Muscle of arm (tissue), 14 donors: ENCODE measurements at places on chromosomes 7 and 10. TPM values are rescaled to one million over a fixed set of nuclear protein-coding genes. Genes with fewer than 3 reads are reported as not detected.

Gene TDRD1
- polyA plus RNA-seq = not detected

Gene METTL27
- not detected for polyA plus RNA-seq

Gene OR2A5
- polyA plus RNA-seq = not detected

Gene DNAH11
- not detected for polyA plus RNA-seq

Gene CALML3
- 0.35 TPM for polyA plus RNA-seq

Gene MUC12
- polyA plus RNA-seq = 1.0 TPM

Gene MOGAT3
- 0.15 TPM for polyA plus RNA-seq

Gene SYT15B
- 0.66 TPM for polyA plus RNA-seq

Gene CYP3A4
- 0.08 TPM for polyA plus RNA-seq

Gene SHOC2
- 37.7 TPM for polyA plus RNA-seq

Gene CYP2E1
- polyA plus RNA-seq = not detected

Gene EVX1
- polyA plus RNA-seq = not detected

Gene NYAP1
- polyA plus RNA-seq = 1.2 TPM

Gene GNA12
- polyA plus RNA-seq = 28.1 TPM

Gene TAS2R41
- polyA plus RNA-seq = not detected

DNA sequence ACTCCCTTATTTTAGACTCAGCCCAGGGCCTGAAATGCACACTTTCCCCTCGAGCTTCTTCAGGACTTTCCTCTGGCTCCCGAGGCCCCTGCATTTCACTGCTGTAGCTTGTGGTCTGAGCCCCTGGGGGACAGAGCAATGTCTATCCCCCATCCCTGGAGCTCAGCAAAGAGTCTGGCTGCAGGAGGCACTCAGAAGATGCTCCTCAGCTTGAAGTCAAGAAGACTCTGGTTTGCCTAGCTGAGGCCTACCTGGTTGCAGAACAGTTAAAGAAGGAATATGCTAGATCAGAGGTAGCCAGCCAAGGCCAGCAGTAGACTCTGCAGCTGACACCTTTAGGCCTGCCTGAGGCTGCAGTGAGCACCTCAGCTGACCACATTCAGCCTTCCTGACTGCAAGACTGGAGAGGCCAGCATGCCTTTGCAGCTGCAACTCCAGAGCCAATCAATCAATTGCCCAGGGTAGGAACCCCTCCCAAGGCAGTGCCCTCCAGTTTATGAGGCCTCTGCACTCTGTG is 36.9 kb upstream of the IKZF1 start:
- no peak for DNase-seq

GRCh38 chr10:88281592-88282347 is 301.3 kb downstream of the RNLS start:
- no peak for DNase-seq

- DNase-seq = no peak
Measured at GRCh38 chr10:129331207-129331838, 135.7 kb upstream of the MGMT start.

DNA sequence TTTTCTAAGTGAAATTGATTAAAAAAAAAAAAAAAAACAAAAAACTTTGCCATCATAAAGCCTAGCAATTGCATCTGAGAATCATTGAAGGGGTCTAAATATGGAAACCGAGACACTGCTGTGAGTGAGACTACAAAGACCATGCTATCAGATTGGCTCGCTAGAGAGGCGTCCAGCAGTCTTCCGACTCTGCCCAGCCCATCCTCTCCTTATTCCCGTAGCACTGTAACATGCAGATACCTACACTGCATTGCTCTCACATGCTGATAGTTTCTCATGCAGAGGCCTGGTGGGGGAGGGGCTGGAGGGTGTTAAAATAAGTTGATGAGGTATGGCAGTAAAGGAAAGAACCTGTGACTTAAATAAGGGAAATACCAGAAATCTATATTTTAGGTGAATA is 130.7 kb downstream of the NRF1 start:
- DNase-seq = no peak

- no peak for DNase-seq
Measured at GRCh38 chr10:66714741-66715140, 211.1 kb upstream of the LRRTM3 start.

DNA sequence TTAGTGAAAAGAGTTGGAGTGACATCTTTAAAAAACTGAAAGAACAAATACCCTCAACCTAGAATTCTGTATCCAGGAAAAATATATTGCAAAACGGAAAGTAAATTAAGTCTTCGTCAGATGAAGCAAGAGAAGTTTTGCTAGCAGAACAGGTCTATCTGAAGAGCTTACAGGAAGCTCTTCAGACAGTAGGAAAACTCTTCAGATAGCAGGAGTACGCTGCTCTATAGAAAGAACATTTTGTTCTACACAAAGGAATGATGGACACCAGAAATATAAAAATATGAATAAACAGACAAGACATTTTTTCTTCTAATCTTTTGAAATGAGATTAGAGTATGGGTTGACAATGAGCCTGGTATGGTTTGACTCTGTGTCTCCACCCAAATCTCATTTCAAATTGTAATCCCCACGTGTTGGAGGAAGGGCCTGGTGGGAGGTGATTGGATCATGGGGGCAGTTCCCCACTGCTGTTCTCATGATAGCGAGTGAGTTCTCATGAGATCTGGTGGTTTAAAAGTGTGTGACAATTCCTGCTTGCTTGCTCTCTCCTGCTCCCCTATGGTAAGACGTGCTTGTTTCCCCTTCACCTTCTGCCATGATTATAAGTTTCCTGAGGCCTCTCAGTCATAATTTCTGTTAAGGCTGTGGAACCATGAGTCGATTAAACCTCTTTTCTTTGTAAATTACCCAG is 567.3 kb downstream of the AUTS2 start:
- no peak for DNase-seq

- DNase-seq = no peak
Measured at GRCh38 chr10:89750441-89750840, 49.1 kb downstream of the KIF20B start.

- peak; percentile 20 for DNase-seq
Measured at GRCh38 chr7:137904833-137905232, 58.1 kb upstream of the DGKI start.

DNA sequence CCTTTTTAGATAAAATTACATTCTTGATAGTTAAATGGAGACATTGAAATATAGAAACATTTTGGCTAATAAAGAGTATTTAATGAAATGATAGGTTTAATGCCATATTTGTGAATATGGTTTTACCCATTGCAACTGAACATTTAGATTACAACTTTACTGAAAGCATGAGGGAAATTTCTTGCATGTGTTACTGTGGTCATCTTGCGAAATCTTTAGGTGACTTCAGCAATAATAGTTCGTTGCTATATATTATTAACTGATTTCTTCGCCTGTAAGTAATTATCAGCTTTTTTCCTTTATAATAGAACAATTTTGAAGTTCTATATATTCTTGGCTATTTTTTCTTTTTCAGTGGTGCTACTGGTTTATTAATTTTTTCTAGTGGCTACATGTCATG is 83.2 kb downstream of the MLLT10 start:
- no peak for DNase-seq

GRCh38 chr7:36906448-36906847 is 182.2 kb upstream of the AOAH start:
- no peak for DNase-seq

DNA sequence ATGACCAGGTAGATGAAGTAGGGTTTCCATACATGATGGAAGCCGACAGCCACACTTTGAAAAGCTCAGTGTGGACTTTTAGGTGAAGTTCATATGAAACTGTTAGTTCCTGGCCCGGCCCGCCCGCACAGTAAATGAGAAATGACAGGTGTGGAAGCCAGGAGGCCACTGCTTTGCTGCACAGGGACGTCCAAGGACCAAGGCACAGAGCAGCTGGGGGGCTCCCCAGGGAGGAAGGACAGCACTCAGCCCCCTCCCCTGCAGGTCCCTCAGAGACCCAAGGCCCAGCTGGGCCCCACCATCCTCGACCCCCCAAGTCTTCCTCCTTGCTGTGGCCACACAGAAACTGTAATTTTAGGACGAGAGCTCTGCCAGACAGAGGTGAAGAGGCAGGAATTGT is 219.2 kb downstream of the PTPRN2 start:
- DNase-seq = no peak

- DNase-seq = no peak
Measured at GRCh38 chr7:157526913-157527634, 190.3 kb downstream of the DNAJB6 start.

DNA sequence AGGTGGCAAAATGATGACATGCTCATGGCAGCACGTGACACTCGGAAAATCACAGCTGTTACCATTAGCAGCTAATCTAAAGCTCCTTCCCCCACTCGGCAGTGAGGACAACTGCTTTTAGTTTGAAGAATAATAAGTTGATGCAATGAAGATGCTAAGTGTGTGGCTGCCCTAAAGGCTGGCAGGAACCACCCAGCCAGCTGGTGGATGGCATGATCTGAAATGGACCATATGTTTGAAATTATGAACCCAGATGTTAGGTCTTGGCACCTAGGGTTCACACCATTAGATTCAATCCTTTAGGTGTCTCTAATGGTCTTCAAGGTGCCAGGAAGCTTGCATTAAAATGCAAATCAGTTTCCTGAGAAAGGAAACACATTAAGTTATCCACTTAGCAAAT is 230.1 kb downstream of the WDR11 start:
- DNase-seq = no peak

DNA sequence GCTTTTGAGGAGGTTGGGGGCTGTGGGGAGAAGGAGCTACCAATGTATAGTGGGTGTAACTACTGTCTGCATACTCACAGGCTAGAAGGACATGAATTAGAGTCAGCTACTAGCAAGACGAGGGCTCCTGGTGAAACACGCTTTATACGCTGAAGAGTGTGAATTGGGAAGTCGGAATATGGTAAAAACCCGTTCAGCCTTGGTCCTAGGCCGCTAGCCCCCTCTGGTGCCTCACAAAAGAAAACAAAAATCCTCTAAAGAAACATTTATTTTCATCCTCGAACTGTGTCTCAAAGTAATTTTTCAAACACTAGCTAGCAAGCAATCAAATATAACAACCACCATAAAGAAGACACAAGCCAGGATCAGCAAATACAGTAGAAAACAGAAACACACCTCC is 338.1 kb upstream of the SEMA3C start:
- no peak for DNase-seq

GRCh38 chr7:2984091-2984490 is 59.6 kb downstream of the CARD11 start:
- DNase-seq = no peak

DNA sequence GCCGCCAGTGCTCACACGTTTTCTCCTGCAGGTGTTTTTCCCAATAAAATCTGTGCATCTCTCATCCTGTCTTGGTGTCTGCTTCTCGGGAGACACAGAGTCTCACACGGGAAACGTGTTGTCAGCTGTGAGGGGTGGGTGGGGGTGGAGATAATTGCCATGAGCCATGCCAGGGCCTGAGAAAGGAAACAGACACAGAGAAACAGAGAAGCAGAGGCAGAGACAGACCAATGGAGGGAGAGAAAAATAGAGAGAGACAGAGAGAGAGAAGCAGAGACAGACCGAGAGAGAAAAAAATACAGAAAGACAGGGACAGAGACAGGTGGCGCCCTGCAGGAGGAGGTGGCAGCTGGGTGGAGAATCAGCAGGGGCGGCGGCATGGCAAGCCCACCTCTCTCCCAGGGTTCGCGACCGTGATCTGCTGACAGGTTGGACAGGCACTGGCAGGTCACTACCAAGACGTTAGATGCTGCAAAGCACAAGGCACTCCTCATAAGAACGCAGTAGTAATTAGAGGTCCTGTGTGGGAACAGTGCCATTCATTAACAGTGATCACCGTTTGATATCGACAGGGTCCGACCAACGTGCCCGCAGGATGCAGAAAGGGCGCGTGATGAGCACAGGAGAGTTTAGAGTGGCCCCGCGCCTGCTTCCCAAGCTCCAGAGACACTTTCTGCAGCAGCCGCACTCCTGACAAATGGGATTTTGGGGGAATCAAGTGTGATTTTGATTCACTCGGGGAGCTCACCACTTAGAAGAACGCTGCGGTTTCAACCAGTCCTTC is 70.5 kb upstream of the INSIG1 start:
- no peak for DNase-seq

GRCh38 chr10:95201736-95202135 is 7.7 kb downstream of the ACSM6 start:
- DNase-seq = no peak

GRCh38 chr10:110252151-110252550 is 44.7 kb downstream of the MXI1 start:
- DNase-seq = no peak

- DNase-seq = no peak
Measured at GRCh38 chr7:155490697-155491628, 33.0 kb downstream of the EN2 start.

- no peak for DNase-seq
Measured at GRCh38 chr10:63456437-63457210, 9.2 kb downstream of the JMJD1C start.

- no peak for DNase-seq
Measured at GRCh38 chr10:64497306-64497705, 976.1 kb downstream of the REEP3 start.

DNA sequence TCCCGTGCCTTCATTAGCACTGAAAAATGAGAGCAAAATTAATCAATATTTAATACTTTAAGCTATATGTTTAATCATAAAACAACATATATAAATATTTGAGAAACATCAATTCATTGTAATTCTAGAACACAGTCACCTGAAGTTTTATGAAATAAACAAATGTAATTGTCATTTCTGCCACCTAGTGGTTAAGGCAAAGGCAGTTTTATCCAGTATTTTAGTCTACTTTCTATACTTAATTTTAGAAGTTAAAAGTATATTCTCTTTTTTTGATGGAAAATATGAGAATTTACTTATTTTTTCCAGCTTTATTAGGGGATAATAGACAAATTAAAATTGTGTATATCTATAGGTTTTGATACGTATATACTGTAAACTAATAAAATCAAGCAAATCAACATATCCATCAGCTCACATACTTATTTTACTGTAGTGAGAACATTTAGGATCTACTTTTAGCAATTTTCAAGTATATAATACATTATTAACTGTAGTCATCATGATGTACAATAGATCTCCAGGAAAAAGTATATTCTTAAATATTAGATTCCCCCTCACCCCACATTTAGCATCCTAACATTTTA is 16.9 kb downstream of the PCGF6 start:
- DNase-seq = peak; percentile 15

- DNase-seq = no peak
Measured at GRCh38 chr10:78398382-78398781, 364.7 kb downstream of the RPS24 start.
